Lung (tissue), 17 donors: ENCODE measurements at places on chromosomes 5 and 9. TPM values are rescaled to one million over a fixed set of nuclear protein-coding genes. Genes with fewer than 3 reads are reported as not detected.

Gene NRARP
- 2.1 TPM for polyA plus RNA-seq

Gene GMCL2
- not detected for polyA plus RNA-seq

Gene SYK
- polyA plus RNA-seq, result 47.8 TPM

Gene FGD3
- 45.9 TPM for polyA plus RNA-seq

Gene MINAR2
- polyA plus RNA-seq, result not detected

Gene PCDHB4
- 1.4 TPM for polyA plus RNA-seq

Gene ZNF354C
- polyA plus RNA-seq, result 1.3 TPM

Gene ZNF462
- polyA plus RNA-seq, result 2.0 TPM

Gene PKD2L2
- polyA plus RNA-seq, result not detected

Gene ZFR
- 23.0 TPM for polyA plus RNA-seq

Gene OSMR
- polyA plus RNA-seq, result 63.0 TPM

Gene PCDHGA6
- 0.59 TPM for polyA plus RNA-seq

Gene TAF11L10
- not detected for polyA plus RNA-seq

Gene JAK2
- 5.3 TPM for polyA plus RNA-seq

Gene NR5A1
- 0.02 TPM for polyA plus RNA-seq
